Fibroblast of skin of scalp (primary cell): ENCODE measurements at places on chromosomes 2 and 18.

- DNase-seq = no peak
These were observed 167.7 kb downstream of the ANAPC1 start for GRCh38 chr2:111715987-111716904.

DNA sequence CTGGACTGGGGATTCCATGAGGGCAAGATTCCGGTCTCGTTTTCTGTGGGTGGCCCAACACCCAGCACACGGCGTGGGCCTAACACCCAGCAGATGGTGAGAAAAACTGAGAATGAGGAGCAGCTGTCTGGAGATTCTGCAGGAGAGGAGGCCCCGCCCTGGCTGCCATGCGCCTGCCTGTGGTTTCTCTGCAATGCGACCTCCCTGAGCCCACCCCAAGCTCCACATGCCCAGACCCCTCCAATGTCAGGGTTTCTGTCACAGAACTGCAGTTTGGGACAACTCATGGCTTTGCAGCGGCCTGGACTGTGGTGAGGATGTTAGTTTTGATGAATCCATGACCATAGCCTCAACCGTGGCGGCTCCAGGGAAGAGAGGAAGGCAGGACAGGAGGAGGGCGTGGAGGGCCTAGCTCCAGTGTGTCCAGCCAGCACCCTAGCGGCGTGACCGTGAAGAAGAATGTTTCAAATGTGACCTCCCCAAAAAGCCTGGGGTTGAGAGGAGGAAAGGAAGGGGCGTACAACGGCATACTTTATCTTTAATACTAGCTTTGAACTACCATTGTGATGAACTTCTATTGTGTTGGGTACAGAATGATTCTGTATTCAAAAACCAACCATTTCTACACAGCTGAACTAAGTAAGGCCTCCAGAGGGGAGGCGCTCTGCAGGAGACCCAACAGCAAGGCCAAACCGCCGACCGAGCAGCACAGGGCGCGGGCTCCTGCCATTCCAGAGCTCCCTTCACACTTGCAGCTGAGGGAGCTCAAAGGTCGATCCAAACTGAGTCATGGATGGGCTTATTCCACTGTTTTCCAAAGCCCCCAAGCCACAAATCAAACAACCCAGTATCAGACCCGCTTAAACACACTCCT, 3.4 kb downstream of the PXDN start:
- peak; percentile 65 for DNase-seq

DNA sequence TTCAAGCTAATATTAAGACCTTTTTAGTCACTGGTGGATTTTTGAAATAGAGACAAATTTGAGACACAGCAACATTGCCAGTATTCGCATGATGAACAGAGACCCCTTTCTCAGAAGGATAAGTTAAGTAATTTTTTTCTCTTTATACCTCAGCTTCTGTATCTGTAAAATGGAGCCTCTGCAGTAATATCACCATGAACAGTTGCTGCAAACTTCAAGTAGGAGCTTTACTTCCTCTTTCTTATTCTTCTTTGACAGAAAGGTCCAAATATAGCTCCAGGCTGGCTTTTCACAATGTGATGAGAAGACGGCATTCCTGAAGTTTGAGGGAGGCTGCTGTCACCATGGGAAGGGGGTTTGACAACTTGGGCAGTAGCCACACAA, 158.7 kb downstream of the TDRD15 start:
- DNase-seq = no peak

- no peak for DNase-seq
These were observed 460.4 kb downstream of the STK39 start for GRCh38 chr2:167787021-167787420.

DNA sequence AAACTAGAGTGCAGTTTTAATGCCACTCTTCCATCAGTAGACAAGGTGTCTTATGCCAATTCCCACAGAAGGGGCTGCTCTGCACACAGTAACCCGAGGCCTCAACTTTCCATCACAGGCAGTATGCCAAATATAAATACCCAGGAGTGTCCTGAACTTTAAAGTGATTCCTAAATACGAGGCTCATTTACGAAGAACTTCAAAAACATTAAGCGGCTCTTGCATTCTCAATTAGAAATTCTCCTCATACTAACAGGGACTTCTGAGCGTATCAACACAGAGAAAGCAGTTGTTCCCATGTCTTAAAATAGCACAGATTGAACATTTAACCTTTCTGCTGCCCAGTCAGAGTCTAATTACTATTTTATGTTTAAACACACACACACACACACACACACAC, 638.6 kb downstream of the ERBB4 start:
- DNase-seq = no peak

GRCh38 chr2:74930811-74931486, 27.5 kb upstream of the POLE4 start:
- peak; percentile 17 for DNase-seq

GRCh38 chr2:127653421-127654083, 7.6 kb downstream of the GPR17 start:
- DNase-seq = no peak

DNA sequence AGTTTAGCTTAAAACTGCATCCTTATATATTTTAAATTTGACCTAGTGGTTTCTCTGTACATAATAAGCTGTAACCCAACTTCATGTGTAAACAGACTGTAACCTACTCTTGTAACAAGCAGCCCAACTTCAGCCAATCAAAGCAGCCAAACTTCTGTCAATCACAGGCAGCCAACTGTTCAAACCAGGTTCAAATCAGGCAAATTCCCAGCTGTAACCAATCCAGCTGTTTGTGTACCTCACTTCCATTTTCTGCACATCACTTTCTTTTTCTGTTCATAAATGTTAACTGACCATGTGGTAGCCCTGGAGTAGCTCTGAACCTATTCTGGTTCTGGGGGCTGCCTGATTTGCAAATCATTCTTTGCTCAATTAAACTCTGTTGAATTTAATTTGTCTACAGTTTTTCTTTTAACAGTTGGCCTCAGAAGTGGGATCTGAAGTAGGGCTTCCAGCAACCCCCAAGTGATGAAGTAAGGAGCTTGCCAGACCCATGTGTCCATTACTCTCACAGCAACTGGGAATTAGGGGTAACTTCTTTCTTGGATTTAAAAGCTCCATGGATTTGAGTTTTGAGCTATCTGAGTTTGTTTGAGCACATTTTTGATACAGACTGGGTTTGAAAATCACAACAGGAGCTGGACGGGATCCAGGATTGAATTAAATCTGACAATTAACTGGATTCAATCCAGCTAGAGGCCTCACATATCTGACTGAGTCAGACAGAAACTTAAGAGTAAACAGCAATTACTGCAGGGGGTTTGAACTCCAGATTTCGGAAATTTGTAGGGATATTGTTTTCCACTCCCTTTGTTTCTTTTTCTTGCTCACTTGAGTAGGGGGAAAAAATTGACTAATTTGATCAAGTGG, 1569.7 kb upstream of the SLC39A10 start:
- peak; percentile 34 for DNase-seq

GRCh38 chr2:200507179-200507578, 2.7 kb downstream of the KCTD18 start:
- no peak for DNase-seq

- peak; percentile 75 for DNase-seq
These were observed 21.4 kb upstream of the SPIRE1 start for GRCh38 chr18:12679183-12679786.

DNA sequence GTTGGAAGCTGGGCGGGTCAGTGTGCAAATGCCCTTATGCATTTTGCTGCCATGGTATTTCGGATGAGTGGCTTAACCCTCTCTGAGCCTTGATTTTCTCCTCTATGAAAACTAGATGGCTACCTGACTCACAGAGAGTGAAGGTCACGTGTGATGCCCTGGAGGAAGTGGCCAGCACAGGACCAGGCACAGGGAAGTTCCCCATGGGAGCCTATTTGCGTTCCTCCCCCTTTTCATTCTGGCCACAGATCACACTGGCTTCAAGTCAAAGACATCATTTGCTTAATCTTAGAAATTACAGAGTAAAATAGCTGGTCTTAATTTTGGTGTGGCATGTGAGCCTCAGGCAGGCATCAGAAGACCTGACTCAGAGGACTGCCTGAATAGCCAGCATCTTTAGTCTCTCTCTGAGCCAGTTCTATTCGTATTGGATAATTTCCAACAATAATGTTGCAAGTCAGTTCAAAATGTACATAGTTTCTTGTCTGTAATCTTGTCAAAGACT, 57.6 kb upstream of the CD302 start:
- DNase-seq = peak; percentile 37
